BJ (cell line): ENCODE measurements at places on chromosomes 3 and 15.

- no peak for DNase-seq
Measured at GRCh38 chr3:177041021-177041729, 156.1 kb downstream of the TBL1XR1 start.

GRCh38 chr3:62835554-62836236 is 39.5 kb downstream of the CADPS start:
- no peak for DNase-seq

DNA sequence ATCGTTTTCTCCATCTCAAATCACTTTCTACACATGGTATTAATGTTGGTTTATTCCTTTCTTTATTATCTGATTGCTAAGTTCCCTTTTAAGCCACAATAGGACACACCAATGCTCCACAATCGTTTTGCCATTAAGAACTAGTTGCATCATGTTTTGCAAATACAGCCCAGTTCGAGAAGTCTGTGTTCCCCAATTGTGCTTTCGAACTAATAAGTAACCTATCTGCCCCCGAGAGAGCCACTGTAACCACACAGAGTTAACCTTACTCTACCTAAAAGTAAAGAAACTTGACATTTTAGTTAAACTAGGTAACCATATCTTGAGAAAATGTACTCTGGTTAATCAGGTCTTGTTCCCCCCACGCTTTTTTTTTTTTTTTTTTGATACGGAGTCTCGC is 39.1 kb downstream of the MAGI1 start:
- no peak for DNase-seq

- no peak for DNase-seq
Measured at GRCh38 chr15:100601617-100602063, 344 bp downstream of the LINS1 start.

GRCh38 chr3:623914-624545 is 427.5 kb downstream of the CHL1 start:
- DNase-seq: no peak

GRCh38 chr15:91552555-91552954 is 301.0 kb upstream of the SLCO3A1 start:
- no peak for DNase-seq

DNA sequence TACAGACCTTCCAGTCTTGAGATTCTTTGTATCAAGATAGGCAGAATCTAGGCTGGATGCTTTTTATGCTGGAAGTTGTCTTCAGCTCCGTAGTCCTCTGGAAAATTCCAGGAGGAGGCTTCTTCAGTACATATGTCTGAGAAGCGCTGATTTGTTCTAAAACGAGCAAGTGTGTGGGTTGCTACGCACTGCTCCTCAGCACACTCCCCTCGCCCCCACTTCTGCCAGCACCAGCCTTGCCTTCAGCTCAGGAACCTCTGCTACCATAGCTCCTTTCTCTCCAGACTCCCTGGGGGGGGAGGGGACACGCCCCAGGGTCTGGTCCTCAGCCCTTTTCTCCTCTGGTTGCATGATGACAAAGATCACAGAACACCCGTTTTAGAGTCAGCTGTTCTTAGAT is 75.5 kb upstream of the TRA2B start:
- no peak for DNase-seq

DNA sequence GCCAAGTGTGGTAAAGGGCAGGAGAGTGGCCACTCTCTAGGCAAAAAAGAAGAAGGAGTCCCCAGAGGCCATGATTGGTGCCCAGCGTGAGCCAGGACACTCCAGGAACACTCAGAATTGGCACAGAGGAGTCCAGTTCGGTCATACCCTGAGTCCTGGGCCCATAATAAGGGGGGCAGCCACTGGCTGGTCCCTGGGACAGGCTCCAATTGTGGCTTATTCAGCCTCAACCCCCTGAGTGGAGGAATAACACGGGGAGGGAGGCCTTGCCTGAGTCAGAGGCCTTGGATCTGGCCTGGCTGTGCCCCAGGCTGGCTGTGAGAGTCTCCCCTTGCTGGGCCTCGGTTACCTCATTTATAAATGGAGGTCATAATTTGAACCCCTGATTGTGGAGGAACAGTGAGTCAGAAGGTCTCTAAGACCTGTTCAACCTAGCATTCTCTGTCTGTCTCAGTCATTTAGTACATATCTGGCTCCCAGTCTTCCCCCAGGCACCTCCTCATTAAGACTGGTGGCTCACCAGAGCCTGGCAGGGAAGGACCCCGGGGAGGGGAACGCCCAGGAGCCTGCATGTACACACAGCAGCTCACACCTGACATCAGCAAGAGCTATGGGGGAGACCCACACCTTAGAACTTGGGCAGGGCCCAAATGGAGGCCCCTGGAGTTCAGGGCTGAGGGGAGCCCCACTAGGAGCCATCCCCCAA is 95.9 kb upstream of the ATP2B2 start:
- no peak for DNase-seq

DNA sequence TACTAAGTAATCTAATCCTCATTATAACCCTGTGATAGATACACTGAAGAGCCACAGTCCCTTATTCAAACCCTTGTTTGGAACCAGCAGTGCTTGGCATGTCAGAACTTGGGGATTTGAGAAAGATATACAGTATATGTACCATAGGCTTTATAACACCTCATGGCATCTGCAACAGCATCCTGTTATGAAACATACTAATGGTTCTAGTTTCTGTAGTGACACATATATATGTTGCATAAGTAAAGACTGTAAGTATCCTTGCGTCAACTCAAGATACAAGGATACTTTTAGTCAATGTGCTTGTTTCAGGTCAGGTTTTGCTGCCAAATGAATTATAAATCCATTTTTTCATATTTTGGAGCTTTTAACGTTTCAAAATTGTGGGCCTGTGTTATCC is 58.5 kb downstream of the CCNL1 start:
- DNase-seq: no peak

DNA sequence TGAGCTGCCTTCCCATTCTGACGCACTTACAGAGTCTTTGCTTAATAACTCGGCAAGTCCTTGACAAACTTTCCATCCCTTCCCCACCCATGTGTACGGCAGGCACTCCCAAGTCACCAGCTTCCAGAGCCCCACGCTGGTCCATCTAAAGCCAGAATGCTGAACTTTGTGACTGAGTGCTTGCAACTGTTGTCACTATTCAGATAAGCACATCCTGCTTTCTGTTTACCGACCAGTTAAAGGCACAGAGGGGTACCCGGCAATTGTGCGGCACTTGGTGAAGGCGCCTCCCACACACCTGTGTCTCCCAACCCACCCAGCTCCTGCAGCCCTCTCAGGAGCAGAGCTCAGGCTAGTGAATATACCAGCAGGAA is 430.6 kb downstream of the FOXP1 start:
- DNase-seq: no peak

DNA sequence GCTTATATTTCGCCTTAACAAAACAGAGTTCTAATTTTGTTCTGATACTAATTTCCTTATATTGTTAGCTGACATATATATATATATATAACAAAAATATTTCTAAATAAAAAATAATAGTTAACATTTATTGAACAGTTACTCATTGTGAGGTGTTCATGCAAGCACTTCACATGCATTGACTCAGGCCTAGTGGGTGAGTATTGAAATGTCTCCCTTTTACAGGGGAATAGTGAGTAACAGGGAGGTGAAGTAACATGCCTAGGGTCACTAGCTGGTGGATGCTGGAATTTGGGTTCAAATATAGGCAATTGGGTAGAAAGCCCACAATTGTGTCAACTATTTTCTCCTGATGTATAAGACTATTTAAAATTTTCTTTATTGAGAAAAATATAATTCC is 102.6 kb upstream of the ZPLD1 start:
- no peak for DNase-seq

- no peak for DNase-seq
Measured at GRCh38 chr3:119309591-119309990, 15.4 kb downstream of the ARHGAP31 start.

DNA sequence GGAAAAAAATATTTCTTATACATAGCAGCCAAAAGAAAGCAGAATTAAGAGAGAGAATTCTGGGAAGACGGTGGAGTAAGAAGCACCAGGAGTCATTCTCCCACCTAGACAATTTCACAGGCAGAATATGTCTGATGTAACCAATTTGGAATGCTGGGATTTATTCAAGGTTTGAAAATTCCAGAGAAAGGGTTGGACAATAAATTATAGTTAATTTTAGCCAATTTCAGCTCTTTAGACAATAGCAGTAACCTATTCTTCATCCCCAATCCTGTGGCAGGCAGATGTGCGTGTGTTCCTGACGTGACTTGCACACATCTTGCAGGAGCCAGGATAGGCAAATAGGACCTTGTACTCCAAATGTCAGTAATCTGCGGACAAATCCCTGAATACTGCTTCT is 541.0 kb upstream of the NAALADL2 start:
- no peak for DNase-seq

DNA sequence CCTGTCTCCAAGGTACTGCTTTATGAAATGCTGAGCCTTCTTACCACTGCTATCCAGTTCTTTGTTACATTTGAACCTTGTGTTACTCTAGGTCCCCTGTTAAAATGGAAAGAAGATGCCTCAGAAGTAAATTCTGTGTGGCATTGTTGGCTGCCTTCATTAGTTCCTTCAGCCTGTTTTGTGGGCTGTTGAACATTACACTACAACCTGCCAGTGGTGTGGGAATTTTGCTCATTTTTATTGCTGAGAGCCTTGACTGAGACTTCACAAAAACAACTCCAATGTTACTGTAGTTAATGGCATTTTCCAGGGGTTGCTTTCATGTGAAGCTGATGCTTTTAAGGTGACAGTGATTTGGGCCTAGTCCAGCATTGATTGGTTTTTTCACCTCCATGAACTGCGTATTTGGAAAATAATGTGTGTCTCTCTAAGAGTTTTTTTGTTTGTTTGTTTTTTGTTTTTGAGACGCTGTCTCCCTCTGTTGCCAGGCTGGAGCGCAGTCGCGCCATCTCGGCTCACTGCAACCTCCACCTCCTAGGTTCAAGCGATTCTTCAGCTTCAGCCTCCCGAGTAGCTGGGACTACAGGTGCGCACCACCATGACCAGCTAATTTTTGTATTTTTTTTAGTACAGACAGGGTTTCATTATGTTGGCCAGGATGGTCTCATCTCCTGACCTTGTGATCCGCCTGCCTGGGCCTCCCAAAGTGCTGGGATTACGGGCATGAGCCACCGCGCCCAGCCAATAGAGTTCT is 4.3 kb downstream of the MAPK6 start:
- no peak for DNase-seq

DNA sequence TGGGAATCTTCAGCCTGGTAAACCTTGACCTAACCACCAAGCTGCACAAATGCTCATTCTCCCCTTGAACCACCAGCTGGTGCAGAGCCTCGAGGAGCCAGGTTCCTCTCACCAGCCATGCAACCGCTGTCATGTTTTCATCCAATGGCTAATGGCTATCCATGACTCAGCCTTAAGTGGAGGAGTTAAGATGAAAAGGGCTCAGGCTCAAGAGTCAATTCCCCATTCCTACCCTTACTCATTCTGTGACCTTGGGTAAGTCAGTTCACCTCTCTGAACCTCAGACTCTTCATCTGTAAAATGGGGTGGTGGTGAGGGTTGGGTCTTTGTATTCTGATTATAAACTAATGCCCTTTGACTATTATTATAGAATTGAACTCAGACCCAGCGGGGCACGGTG is 515.6 kb downstream of the SHQ1 start:
- DNase-seq: no peak

- no peak for DNase-seq
Measured at GRCh38 chr3:45690336-45691035, 1.3 kb downstream of the SACM1L start.

DNA sequence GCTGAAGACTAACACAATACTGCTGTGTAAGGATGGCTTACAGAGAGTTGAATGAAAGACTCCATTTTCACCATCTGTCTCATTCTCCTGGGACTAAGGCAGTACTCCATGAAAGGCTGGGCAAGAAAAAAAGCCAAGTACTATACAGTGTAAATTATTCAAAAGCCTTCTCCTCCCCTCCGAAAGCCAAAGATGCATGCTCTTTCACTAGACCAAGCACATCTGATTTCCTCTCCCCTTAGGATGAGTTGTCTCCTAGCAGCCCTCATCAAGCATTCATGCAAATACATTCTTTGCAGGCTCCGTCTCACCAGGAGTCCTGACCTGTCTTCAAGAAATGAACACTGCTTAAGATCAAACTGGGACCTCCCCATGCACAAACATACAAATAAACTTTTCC is 133.5 kb upstream of the THBS1 start:
- DNase-seq: no peak

DNA sequence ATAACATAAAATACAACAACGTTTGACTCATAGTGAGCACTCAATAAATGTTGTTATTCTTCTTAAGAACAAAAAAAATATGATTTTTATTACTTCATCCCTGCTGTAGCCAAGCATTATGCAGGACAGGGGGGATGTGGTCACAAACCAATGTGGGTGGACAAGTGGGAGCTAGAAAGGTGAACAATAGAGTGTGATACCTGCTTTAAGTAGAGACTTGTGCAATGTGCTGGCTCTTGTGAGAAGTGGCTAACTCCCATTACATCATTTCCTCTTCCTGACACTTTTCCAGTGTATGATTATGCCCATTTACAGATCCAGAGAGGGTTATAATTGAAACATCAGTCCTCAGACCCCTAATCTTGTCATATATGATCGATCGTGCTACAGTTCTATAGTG is 193.6 kb downstream of the UBE2E2 start:
- DNase-seq: no peak

GRCh38 chr15:77296773-77297337 is 123.0 kb downstream of the PEAK1 start:
- DNase-seq: no peak

- no peak for DNase-seq
Measured at GRCh38 chr15:28960979-28961378, 75.2 kb downstream of the APBA2 start.

DNA sequence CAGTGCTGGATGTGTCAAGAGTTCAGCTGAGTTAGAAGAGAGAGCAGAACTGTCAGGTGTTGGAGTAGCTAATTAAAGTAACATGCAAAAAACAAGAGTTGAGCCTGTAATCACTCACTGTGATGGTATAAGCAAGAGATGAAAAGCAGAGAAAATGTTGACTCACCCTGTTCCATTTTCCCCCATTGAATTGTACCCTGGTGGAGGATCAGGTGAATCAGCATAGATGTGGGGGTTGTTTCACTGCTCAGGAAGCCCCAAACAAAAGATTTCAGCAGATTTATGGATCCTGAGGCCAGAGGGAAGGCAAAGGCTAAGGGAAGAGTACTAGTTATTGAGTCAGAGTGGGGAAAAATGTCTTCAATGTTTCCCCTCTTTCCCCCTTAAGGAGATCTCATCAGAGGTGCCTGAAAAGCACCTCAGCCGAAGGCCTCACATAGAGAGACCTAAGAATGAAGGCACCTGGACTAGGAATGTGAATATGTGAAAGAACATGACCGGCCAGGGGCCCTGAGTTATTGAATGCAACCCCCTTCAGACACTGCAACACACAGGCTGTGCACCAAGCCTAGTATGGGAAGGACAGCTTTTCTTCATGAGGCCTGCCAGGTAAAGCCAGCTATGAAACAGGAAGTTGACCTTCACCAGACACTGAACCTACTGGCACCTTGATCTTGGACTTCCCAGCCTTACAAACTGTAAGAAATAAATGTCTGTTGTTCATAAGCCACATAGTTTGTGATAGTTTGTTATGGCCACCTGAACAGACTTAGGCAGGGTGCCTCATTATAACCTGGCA is 90.1 kb downstream of the TMCO5A start:
- DNase-seq: no peak
